ENCODE measurements at places on chromosomes 1 and 21.

GRCh38 chr1:28974432-28974831 is 60.1 kb downstream of the EPB41 start:
- no peak for DNase-seq

DNA sequence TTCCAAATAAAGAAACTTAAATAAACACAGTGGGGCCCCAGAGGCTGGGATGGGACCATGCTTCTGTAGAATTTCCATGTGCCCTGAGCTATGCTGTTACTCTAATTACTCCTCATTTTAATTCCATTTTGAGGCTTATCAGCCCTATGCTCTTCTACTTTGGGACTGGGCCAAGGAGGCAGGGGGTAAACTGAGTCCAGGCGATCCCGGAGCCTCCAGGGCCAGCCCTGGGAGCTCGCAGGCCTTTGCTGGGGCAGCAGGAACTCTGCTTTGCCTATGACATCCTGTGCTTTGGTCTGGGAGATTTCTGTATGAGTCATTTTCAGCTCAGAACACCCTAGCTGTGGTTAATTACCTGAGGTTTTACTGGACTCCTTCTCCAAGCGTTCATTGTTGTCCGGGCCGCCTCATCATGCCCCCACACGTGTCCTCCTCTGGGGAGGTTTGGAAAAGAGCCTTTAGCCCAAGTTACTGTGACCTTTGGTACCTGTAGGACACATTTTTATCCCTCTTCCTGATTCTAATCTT is 95.7 kb downstream of the RHOU start:
- DNase-seq = no peak

DNA sequence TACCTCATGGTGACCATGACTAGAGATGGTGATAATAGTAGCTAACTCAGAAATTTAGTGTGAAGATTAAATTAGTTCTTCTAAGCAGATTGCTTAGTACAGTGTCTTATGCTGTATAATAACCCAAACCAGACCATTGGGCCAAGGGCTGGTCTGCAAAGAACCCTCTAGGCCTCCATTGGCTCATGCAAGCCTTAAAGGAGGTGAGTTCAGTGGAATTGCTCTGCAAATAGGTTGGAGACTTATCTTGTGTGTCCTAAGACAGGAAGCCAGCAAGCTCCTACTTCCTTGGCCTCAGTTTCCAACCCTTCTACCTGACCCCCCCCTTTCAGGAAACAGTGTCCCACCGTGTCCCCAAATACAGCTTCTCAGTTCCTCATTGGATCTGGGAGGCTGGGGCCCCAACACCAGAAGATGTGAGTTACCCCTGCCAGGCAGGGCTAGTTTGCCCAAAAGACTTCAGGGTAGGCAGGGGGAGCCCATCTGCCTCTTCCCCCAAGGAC is 1.9 kb upstream of the MEF2D start:
- no peak for DNase-seq

DNA sequence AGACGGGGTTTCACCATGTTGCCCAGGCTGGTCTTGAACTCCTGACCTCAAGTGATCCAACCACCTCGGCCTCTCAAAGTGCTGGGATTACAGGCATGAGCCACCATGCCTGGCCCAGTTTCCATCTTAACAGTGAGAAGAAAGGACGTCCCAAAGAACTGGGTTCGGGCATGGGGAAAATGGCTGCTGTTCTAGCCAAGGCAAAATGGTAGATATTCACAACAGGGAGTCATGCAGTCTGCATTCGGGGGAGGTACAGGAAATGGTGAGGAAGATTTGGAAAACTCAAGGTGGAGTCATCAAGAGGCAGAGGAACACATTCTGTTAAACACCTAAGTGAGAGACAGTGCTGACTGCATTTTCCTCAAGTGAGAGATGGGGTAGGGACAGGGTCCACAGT is 4.1 kb upstream of the ATP2B4 start:
- DNase-seq = no peak

- no peak for DNase-seq
Measured at GRCh38 chr1:190436615-190437014, 41.0 kb downstream of the BRINP3 start.
